Activated naive CD4-positive, alpha-beta T cell treated with anti-CD3 and anti-CD28 coated beads, Interleukin-2, amount 50 U/mL, for 72 hours (primary cell): ENCODE measurements at places on chromosomes 12 and 14. TPM values are rescaled to one million over a fixed set of nuclear protein-coding genes. Genes with fewer than 3 reads are reported as not detected.

DDX47 gene
- 109 TPM for total RNA-seq

ALDH1L2 gene
- 0.36 TPM for total RNA-seq

NPFF gene
- total RNA-seq = not detected

AQP2 gene
- total RNA-seq = not detected

C12orf56 gene
- not detected for total RNA-seq

GRCh38 chr12:26280869-26281268 lies 85.5 kb downstream of the SSPN start:
- DNase-seq = no peak

DNA sequence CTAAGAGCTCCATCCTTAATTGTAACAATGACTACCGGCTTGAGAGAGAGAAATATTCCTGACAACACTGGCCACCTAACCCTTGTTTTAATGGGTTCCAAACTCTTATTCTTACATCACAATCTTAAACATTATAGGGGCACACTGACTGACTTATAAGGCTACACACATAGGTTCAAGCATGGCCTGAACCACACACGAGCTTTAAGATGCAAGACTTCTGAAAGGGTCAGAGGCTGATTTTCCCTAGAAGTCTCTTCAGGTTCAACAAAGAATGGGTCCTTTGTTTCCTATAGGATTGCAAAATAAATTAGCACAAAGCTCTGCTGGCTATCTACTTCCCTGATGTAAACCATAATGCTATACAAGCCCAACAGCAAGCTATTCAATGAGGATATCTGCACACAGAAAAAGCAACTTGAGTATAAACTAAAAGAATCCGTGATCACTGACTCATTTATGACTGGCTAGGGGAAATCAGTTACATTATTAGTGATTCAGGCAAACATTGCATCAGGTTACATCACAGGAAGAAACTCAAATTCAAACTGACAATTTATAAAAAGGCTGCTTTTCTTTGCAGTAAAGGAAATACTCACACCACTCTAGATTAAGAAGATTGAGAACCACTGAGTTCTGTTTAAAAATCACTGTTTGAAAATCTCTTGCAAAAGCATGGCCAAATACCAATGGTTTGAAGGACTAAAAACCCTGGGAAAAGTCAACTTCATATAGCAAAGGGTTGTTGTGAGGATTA lies 8.5 kb downstream of the BTG1 start:
- no peak for DNase-seq

DNA sequence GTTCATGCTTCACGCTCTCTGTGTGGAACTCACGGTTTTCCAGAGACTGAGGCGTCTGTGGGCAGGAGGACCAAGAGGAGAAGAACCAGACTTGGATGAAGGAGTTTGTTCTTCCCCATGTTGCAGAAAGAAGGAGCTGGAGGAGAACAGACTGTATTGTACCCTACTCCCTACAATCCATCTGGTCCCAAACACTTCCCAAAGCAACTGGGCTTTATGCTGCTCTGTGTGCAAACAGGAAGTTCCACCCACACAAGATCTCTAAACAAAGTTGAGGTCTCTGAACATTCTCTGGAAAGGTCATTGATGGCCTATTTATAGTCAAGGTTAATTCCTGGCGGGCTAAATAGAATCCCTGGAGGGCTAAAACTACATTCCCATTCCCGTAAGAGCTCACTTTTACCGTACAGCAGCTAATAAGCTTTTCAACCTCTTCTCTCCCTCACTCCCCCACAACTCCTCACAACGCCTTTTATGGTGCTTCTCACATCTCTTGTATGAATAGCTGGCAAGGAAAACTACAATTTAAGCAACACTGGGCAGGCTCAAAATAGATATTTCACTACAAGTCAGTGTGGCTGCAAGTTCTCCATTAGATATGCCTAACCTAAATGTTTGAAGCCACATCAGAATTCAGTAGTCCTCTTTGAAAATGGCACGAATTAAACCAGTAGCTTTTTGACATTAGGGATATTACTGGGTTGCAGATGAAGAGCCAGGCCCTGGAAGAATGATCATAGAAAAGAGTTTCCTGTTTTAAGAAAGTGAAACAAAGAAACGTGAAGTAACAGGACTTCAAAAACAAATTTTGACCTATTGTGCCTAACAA lies at the start of gene A2M:
Gene A2M (minus strand): TSS at position 189 of the 829 bp plus-strand sequence. CDS start 70 bp downstream, at position 119.
- no peak for DNase-seq

DNA sequence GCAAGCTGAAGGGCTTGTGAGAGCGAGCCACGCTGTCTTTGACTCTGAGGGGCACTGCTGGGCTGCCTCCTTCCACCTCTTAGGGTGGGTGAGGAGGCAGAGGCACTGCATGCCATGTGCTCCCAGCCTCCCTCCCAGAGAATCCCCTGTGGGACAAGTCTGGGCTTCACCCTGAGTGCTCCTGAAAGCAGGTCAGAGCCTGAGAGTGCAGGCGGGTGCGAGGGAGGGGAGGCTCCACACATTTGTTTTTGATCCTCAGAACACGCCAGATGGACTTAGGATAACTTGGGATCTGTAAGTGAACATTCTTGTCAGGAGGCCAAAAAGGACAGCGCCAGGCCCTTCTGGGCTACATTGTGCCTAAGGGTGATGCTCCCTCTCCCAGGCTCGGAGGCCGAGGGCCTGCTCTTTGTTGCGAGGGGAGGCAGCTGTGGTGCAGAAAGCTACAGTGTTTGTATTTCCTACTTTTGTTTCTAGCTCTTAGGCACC lies 155.4 kb downstream of the TMX1 start:
- no peak for DNase-seq

DNA sequence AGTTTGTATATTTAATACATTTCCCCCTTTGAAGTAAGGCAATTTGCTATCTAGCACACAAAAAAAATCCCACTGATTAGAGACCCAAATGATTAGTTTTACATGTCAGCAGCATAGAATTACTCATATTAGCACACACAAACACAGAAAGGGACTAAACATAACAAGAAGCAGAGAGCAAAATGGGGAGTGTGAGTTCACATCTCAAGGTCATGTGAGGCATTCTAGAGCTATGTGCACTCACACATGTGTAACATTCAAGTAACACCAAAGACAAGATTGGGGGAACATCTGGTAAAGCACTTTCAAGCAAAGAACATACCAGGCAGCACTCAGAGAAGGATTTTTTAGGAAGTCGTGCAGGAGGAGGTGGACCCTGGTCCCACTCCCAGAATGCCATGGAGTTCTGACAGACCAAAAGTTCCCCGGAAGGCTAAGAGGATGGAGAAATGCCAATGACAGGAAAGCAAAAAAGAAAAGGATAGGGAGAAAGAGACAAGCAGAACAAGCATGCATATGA lies 105.8 kb upstream of the SINHCAF start:
- no peak for DNase-seq

DNA sequence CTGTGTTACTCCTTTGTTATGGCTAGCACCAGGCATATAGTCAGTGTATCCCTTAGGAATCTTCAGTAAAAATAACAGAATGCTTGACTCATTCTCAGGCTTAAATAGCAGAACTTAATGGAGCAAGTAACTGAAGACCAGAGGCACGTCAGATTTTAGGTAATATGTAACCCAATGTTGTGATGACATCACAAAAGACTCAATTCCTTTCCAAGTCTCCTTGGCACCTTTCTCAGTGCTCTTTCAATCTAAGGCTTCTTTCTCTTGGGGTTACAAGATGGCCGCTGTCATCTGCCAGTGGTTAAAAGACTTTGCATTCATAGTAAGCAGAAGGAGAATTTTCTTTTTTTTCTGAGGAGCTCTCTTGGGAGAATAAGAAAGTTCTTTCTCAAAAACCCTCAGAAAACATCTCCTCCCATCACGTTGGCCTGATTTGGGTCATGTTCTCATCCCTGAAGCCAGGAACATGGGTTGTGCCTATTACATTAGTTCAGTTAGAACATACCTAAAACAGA lies 33.4 kb upstream of the DCN start:
- DNase-seq = no peak

GRCh38 chr14:105568859-105569766 lies 42.7 kb downstream of the TMEM121 start:
- DNase-seq = no peak

DNA sequence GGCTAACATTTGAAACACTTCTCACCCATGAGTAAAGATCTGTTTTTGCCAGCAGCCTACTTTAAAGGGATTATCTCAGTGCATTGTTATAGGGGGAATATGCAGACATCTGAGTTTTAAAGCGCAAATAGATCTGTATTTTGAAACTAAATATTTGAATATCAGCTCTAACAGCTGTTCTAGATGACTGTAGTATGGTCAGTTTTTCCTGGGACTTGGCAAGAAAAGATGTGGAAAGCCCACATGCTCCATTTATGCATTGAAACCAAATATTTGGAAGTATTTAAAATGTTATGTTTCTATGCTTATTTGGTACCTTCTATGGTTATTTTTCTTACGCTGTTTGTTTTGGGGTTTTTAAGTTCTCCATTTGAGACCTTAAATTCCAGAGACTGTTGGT lies 41.7 kb downstream of the RIC8B start:
- no peak for DNase-seq

- DNase-seq = no peak
Measured at GRCh38 chr12:102735104-102735503, 181.9 kb downstream of the PAH start.

- DNase-seq = no peak
Measured at GRCh38 chr14:95647926-95648325, 38.3 kb upstream of the TCL1B start.

DNA sequence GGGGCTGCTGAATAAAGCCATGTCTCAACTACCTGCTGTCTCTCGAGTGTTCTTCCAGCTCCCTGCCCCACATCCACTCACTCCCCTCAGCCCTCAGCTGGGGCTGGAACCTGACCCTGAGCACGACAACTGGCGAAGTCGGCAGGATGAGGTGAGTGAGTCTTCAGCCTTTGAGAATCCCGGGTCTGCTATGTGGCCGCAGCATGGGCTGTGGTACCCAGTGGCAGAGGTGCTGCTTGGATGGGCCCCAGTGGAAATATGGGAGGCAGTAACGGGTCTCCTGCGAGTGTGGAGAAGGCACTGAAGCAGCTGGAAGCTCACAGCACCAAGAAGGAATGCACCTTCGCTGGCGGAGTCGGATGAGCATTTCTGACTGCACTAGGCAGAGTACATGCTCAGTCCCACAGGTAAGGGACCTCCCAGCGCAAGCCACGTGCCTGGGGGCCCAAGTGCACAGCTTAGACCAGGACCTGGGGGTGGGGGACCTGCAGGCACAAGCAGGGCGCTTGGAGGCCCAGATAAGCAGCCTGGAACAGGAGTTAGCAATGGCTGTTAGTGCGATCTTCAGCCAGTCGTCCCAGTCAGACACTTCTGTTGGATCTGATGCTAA lies 95.5 kb upstream of the TMPO start:
- DNase-seq = no peak

DNA sequence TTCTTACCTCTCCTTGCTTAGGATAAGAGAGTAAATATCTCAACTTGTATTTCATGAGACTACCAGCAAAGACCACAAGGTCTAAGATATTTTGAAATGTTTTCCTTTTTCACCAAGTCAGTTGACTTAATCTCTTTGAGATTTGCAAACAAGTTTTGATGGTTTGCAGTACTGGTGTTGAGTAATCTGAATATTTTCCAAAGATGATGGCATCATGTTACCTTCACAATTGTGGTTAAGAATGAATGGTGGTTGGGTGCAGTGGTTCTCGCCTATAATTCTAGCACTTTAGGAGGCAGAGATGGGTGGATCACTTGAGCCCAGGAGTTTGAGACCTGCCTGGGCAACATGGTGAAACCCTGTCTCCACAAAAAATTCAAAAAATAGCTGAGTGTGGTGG lies 225.7 kb downstream of the TMTC2 start:
- no peak for DNase-seq
